ENCODE measurements at places on chromosomes 6 and 20. TPM values are rescaled to one million over a fixed set of nuclear protein-coding genes. Genes with fewer than 3 reads are reported as not detected.

The TRIM40 gene
- polyA plus RNA-seq: not detected

The PTPRK gene
- polyA plus RNA-seq: 7.0 TPM

The DLGAP4 gene
- polyA plus RNA-seq: 15.1 TPM

The MUC22 gene
- not detected for polyA plus RNA-seq

The SNAP25 gene
- 2.8 TPM for polyA plus RNA-seq

The TRIM15 gene
- not detected for polyA plus RNA-seq

The NOX3 gene
- not detected for polyA plus RNA-seq

The FITM2 gene
- polyA plus RNA-seq: 0.46 TPM

The SLA2 gene
- polyA plus RNA-seq: 0.25 TPM

The RRAGD gene
- 4.7 TPM for polyA plus RNA-seq

The TMC2 gene
- polyA plus RNA-seq: 0.03 TPM

The LIN28B gene
- not detected for polyA plus RNA-seq

The CYP39A1 gene
- polyA plus RNA-seq: 8.2 TPM

The PPT2 gene
- polyA plus RNA-seq: 5.8 TPM

The ADGRF4 gene
- not detected for polyA plus RNA-seq

The GPX6 gene
- polyA plus RNA-seq: not detected

The TSBP1 gene
- not detected for polyA plus RNA-seq

The PSORS1C2 gene
- polyA plus RNA-seq: not detected

The ZKSCAN3 gene
- polyA plus RNA-seq: 1.0 TPM

The PPIL6 gene
- 1.0 TPM for polyA plus RNA-seq

The AHI1 gene
- polyA plus RNA-seq: 5.2 TPM

The KIZ gene
- polyA plus RNA-seq: 38.2 TPM

The SPTLC3 gene
- polyA plus RNA-seq: 2.1 TPM

The RBPJL gene
- polyA plus RNA-seq: 2.7 TPM

The HLA-C gene
- 295 TPM for polyA plus RNA-seq

The VSTM2L gene
- 1.1 TPM for polyA plus RNA-seq

The LIME1 gene
- polyA plus RNA-seq: 19.9 TPM

The CGA gene
- not detected for polyA plus RNA-seq

The DEFB132 gene
- not detected for polyA plus RNA-seq

The AIF1 gene
- polyA plus RNA-seq: 68.7 TPM

The CEP43 gene
- polyA plus RNA-seq: 9.0 TPM

The HLA-DOB gene
- 5.0 TPM for polyA plus RNA-seq

The SLX4IP gene
- polyA plus RNA-seq: 1.1 TPM

The PRSS35 gene
- 0.12 TPM for polyA plus RNA-seq

The GHRH gene
- not detected for polyA plus RNA-seq

The TGM3 gene
- 0.62 TPM for polyA plus RNA-seq

The RBM24 gene
- 1.6 TPM for polyA plus RNA-seq

The LRRN4 gene
- 0.19 TPM for polyA plus RNA-seq
